ENCODE measurements at places on chromosomes 2 and 18.

DNA sequence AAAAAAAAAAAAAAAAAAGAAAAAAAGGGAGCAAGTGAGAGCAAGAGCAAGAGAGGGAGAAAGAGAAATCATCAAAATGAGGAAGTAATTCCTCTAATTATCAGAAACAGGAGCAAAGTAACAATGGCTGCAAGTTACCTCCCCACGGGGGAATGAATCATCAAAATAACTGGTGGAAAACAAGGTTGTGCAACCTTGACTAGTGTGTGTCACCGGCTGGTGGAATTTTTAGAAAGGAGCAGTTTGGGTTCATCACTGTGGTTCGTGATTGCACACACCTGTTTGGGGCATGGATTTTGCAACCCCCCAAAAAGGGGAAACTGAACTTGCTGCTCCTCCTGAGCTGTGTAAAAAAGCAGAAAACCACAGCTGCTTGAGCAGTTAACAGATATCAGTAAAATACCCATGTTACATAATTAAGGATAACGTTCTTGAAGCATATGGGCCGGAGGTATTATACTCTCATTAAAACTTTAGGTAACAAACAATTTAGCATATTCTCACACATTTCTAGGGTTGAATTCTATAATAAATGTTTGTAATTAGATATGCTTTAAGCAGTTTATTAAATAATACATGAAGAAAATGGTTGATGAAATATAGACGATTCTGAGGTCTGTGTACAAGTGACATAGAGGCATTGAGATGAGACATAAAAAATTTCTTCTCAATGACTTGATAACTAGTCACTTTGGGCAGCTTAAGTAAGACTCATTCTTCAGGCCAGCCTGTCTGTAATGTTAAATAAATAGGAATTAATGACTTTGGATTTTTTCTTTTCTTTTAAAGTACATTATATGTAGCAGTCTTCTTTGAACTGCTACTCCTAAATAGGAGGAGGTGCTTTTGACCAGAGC, 184.2 kb upstream of the ZEB2 start:
- DNase-seq = no peak

DNA sequence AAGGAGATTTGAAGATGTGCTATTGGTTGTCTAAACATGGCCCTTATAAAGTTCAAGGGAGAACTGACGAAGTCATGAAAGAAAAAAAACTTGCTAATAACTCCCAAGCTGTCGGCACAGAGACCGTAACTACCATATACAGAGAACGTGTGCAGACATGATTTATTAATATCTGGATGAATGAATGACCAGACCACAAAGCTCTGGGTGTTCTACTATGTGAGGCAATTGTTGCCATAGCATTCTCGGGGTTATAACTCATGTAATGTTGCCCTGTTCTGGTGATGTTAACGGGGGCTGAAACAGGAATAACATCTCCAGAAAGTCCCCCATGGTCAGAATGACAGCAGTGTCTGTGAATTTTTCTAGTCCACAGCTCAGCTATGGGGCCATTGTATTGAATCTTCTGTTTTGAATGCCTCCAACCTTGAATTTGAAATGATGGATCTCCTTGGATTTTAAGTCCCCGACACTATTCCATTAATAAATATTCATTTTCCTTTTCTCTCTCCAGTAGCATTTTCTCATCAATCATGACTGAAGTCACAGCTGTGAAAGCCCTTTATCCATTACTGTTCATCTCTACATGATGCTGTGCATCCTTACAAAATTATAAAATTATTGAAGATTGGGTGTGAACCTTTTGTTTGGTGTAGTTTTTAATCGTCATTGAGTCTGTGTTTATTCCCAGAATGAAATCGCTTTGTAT, 483.4 kb upstream of the KLHL29 start:
- no peak for DNase-seq

DNA sequence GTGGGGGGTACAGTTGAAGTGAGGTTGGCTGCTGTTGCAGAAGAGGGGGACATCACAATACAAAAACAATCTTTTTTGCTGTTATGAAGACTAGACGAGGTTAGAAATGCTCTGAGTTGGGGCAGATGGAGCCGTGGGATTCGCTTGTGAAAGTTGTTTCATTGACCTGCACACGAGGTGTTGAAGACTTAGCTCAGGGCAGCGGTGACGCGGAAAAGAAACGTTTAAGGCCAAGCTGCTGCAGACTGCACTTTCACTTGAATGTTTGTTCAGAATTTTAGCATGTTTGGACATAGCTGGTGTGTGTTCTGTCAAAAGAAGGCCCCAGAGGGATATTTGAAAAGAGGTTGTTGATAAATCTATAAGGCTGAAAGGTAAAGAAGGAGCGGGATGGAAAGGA, 46.3 kb downstream of the MTCL1 start:
- DNase-seq = no peak

- no peak for DNase-seq
These were observed 9.1 kb upstream of the ITPRID2 start for GRCh38 chr2:181882246-181883020.

- DNase-seq = no peak
These were observed 30.0 kb upstream of the STK17B start for GRCh38 chr2:196201229-196202009.

GRCh38 chr2:163175294-163175693, 336.7 kb upstream of the KCNH7 start:
- DNase-seq = no peak

GRCh38 chr2:230697676-230698075, 15.0 kb upstream of the CAB39 start:
- no peak for DNase-seq

GRCh38 chr2:56671973-56672569, 488.3 kb downstream of the CCDC85A start:
- no peak for DNase-seq

DNA sequence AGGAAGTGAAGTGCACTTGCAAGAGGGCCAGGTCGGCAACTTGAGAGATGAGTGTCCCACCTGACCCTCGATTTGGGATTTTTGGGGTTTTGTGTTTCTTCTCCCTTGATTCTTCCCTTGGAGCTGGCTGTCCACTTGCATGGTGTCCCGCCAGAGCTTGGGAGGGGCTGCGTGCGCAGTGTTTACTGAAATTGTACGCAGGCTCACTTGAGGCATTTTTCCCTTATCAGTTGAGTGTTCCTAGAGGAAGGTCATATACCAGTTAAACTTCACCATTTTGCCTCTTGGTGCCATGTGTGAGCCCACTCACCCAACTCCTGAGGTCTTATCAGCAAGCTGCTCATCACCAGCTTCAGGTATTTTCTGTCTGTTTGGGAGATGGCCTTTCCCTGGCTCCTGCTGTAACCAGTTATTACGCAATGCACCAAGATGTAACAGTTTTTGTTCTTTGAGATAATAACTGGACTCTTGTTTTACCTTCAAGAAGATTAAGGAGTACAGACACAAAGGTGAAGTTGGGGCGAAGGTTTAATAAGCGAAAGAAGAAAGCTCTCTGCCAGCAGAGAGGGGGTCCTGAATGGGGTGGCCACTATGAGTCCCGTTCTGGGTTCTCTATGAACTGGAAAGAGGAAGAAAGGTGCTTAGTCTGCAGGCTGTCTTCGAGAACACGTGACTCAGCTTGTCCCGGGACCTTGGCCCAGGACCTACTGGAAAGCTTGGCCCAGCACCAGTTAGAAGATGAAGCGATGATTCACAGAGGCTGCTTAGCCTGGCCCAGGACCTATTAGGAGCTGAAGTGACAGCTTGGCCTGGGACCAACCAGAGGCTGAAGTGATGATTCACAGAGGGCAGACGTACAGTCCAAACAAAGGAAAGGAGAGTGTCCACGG, 21.5 kb upstream of the TXNL4A start:
- no peak for DNase-seq

DNA sequence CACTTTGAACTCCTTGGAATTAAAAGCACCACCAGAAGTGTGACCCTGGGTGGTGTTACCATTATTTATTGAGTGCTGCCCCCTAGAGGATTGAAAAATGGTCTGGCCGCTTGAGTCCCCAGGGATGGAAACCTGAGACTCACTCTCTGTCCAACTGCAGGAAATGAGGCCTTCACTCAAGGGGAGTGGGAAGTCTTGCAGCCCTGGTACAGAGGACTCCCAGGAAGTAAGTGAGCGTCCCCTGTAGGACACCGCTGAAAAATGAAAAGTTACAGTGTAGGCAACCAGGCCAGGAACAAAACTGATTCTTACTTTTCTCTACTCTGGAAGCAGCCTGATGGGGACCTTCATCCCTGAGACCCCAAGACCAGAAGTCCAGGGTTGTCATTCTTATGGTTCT, 2.2 kb upstream of the NRP2 start:
- peak; percentile 43 for DNase-seq

DNA sequence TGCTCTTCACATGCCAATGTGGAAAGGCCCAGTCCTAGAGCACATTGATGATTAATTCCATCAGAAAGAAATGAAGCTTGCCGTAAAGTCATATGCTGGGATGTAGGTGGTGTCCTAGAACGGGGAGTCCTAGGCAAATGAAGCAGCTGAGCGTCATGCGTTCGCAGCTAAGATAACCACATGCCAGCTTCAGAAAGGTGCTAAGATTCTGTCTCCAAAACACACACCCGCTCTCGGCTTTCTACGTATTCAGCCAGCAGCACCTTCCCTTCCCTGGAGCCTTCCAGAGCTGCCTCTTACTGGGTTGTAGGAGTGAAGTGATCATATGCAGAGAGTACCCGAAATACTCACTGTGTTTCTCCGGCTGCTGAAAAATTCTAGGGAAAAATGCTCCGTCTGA, 421.6 kb upstream of the ID2 start:
- no peak for DNase-seq

- peak; percentile 55 for DNase-seq
These were observed 1.0 kb downstream of the PPP3R1 start for GRCh38 chr2:68251187-68251854.

DNA sequence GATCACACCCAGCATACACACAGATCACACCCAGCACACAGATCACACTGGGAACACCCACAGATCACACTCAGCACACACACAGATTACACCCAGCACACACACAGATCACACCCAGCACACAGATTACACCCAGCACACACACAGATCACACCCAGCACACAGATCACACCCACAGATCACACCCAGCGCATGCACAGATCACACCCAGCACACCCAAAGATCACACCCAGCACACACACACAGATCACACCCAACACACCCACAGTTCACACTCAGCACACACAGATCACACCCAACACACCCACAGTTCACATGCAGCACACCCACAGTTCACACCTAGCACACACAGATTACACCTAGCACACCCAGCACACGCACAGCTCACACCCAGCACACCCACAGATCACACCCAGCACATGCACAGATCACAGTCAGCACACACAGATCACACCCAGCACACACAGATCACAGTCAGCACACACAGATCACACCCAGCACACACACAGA, 117.6 kb downstream of the DYSF start:
- no peak for DNase-seq

Data from stimulated activated CD4-positive, alpha-beta T cell treated with anti-CD3 and anti-CD28 coated beads, Interleukin-12 subunit alpha, Interleukin-12 subunit beta, amount 100 ng/mL, for 24 hours (primary cell).